ENCODE measurements at places on chromosomes 13 and 19.
A peak's percentile ranks its signal among the peaks of the same experiment; 100 is the strongest.

GRCh38 chr13:73228546-73228945, 169.7 kb downstream of the KLF5 start:
- DNase-seq = no peak
- no peak overlapping the region for H3K27ac ChIP-seq
- H3K27me3 ChIP-seq = no peaks in the 10 kb centered on the region
- H3K4me1 ChIP-seq = peaks cover 10% of the 10 kb centered on the region

DNA sequence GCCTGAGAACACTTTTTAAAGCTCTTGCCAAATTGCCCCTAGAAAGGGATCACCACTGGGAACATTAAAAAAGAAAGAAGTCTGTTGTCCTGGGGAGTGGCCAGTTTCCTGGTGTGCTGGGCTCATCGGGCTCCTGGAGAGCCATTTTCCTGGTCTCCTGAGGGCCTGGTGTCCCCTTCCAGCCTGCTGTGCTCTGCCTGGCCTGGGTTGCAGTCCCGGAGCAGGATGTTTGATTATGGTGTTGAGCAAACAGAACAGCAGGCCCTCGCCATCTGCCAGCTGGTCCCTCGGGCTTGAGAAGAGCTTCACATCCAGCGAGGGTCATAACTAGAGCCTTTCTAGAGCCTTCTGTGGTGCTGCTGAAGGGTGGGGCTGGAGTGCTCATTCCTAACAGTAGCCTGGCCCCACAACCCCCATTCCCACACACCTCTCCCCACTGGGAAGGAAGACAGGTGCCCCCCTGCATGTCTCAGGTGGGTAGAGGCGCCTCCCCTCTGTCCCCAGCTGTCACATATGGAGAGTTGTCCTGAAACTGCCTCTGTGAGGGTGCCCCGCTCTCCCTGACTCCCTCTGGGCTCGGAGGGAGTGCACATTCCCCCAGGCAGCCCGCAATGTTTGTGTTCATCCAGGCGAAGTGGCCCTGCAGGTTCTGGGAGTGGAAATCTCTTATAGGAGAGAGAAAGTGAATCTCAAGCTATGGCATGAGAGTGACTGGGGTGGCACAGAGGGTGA, 151.1 kb downstream of the SIPA1L3 start:
- no peak for DNase-seq
- peak overlapping the region; percentile 27 for H3K27ac ChIP-seq
- H3K4me3 ChIP-seq = no peak overlapping the region
- H3K27me3 ChIP-seq = no peaks in the 10 kb centered on the region

- no peak for DNase-seq
- no peaks in the 10 kb centered on the region for H3K36me3 ChIP-seq
Measured at GRCh38 chr13:46079770-46080169, 25.1 kb downstream of the CPB2 start.

- H3K27me3 ChIP-seq = no peaks in the 10 kb centered on the region
- H3K4me1 ChIP-seq = peaks cover 24% of the 10 kb centered on the region
- H3K36me3 ChIP-seq = no peaks in the 10 kb centered on the region
- H3K4me3 ChIP-seq = no peak overlapping the region
- DNase-seq = no peak
- H3K27ac ChIP-seq = no peak overlapping the region
Measured at GRCh38 chr13:40439928-40440327, 226.5 kb downstream of the FOXO1 start.

- no peaks in the 10 kb centered on the region for H3K27me3 ChIP-seq
- no peaks in the 10 kb centered on the region for H3K36me3 ChIP-seq
- peaks cover 3% of the 10 kb centered on the region for H3K4me1 ChIP-seq
- H3K4me3 ChIP-seq = no peak overlapping the region
- no peak for DNase-seq
Measured at GRCh38 chr19:33310606-33311325, 8.4 kb upstream of the CEBPA start.

DNA sequence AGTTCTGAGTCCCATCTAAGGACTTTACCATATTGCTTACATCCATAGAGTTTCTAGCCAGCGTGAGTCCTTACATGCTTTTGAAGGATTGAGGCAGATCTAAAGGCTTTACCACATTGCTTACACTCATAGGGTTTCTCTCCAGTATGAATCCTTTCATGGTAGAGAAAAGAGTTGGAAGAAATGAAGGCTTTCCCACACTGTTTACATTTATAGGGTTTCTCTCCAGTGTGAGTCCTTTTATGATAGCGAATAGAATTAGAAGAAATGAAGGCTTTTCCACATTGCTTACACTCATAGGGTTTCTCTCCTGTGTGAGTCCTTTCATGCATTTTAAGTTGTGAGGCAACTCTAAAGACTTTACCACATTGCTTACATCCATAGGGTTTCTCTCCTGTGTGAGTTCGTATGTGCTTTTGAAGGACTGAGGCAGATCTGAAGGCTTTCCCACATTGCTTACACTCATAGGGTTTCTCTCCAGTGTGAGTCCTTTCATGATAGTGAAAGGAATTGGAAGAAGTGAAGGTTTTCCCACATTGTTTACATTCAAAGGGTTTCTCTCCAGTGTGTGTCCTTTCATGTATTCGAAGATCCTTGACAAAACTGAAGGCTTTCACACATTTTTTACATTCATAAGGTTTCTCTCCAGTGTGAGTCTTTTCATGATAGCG, 8.4 kb upstream of the ZNF433 start:
- no peaks in the 10 kb centered on the region for H3K27me3 ChIP-seq
- H3K4me3 ChIP-seq = no peak overlapping the region
- no peak overlapping the region for H3K27ac ChIP-seq

DNA sequence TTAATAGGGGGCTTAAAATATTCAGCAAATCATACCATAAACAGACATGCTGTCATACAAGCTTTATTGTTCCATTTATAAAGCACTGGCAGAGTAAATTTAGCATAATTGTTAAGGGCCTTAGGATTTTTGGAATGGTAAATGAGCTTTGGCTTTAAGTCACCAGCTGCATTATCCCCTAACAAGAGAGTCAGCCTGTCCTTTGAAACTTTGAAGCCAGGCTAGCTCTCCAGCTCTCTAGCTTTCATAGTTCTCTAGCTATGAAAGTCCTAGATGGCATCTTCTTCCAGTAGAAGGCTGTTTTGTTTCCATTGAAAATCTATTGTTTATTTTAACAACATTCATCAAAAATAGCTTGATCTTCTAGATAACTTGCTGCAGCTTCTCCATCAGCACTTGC, 420.8 kb upstream of the GPC6 start:
- DNase-seq = no peak
- H3K27me3 ChIP-seq = no peaks in the 10 kb centered on the region
- no peak overlapping the region for H3K27ac ChIP-seq
- no peak overlapping the region for H3K4me3 ChIP-seq

GRCh38 chr13:41356786-41357185, 45.7 kb downstream of the NAA16 start:
- no peak overlapping the region for H3K27ac ChIP-seq
- DNase-seq = no peak
- H3K36me3 ChIP-seq = peaks cover 61% of the 10 kb centered on the region
- H3K4me3 ChIP-seq = no peak overlapping the region
- no peaks in the 10 kb centered on the region for H3K27me3 ChIP-seq

- no peaks in the 10 kb centered on the region for H3K4me1 ChIP-seq
- H3K4me3 ChIP-seq = no peak overlapping the region
- no peaks in the 10 kb centered on the region for H3K27me3 ChIP-seq
- H3K36me3 ChIP-seq = peaks cover 35% of the 10 kb centered on the region
Measured at GRCh38 chr19:8373867-8374813, 10.2 kb downstream of the ANGPTL4 start.

GRCh38 chr19:46446021-46446420, 17.3 kb upstream of the PNMA8C start:
- DNase-seq = no peak
- H3K27ac ChIP-seq = no peak overlapping the region
- H3K27me3 ChIP-seq = no peaks in the 10 kb centered on the region
- no peaks in the 10 kb centered on the region for H3K36me3 ChIP-seq

GRCh38 chr13:110784704-110785103, 71.2 kb downstream of the ING1 start:
- no peak overlapping the region for H3K4me3 ChIP-seq
- H3K4me1 ChIP-seq = no peaks in the 10 kb centered on the region
- no peaks in the 10 kb centered on the region for H3K36me3 ChIP-seq
- H3K27me3 ChIP-seq = no peaks in the 10 kb centered on the region
- H3K27ac ChIP-seq = no peak overlapping the region

- H3K4me3 ChIP-seq = no peak overlapping the region
- no peak for DNase-seq
- H3K27ac ChIP-seq = no peak overlapping the region
- H3K27me3 ChIP-seq = no peaks in the 10 kb centered on the region
Measured at GRCh38 chr19:19745496-19746285, 12.8 kb upstream of the ZNF14 start.

DNA sequence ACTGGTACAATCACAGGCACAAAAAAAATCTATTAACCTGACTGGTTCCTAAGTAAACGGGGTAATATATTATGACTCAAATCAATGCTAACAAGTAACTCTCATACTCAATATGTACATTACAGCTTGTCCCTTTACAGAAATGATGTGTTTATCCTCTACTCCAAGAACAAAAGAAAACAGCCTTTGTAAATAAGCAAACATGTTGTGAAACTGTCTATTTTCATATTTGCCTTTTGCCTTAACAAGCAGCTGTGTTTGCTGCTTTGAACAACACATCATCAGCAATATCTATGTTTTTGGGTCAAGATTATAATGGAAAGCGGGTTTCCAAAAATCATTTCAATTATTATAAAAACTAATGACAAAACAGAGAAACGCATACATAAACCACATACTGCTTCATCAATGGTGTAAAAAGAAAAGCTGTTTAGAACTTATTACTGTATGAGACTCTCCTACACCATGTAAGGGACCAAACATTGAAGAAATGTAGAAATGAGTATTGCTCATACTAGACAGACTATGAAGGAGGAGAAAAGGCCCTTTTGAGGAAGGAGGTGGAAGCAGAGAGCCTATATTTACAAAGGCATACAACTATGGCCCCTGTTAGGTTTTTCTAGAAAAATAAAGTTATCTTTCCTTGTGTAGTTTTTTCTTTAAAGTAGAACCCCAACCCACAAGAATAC, 14.8 kb downstream of the TBC1D4 start:
- no peak overlapping the region for H3K4me3 ChIP-seq
- no peaks in the 10 kb centered on the region for H3K4me1 ChIP-seq
- H3K27ac ChIP-seq = no peak overlapping the region
- no peaks in the 10 kb centered on the region for H3K36me3 ChIP-seq
- DNase-seq = no peak

GRCh38 chr13:110170020-110170790, 136.8 kb downstream of the COL4A1 start:
- H3K27me3 ChIP-seq = no peaks in the 10 kb centered on the region
- no peak overlapping the region for H3K27ac ChIP-seq
- H3K36me3 ChIP-seq = peaks cover 82% of the 10 kb centered on the region
- H3K4me3 ChIP-seq = no peak overlapping the region
- H3K4me1 ChIP-seq = no peaks in the 10 kb centered on the region

GRCh38 chr19:10945264-10945663, 15.6 kb upstream of the SMARCA4 start:
- DNase-seq = no peak
- H3K4me1 ChIP-seq = peaks cover 7% of the 10 kb centered on the region
- H3K27ac ChIP-seq = no peak overlapping the region
- no peak overlapping the region for H3K4me3 ChIP-seq
- no peaks in the 10 kb centered on the region for H3K27me3 ChIP-seq

GRCh38 chr19:3129112-3129511, 6.7 kb upstream of the GNA15 start:
- no peaks in the 10 kb centered on the region for H3K27me3 ChIP-seq
- no peak for DNase-seq
- H3K27ac ChIP-seq = peak overlapping the region; percentile 3
- peaks cover 3% of the 10 kb centered on the region for H3K4me1 ChIP-seq
- H3K4me3 ChIP-seq = no peak overlapping the region

GRCh38 chr13:77016888-77017623, 9.9 kb downstream of the FBXL3 start:
- DNase-seq = no peak
- no peak overlapping the region for H3K4me3 ChIP-seq
- no peaks in the 10 kb centered on the region for H3K27me3 ChIP-seq
- peaks cover 88% of the 10 kb centered on the region for H3K36me3 ChIP-seq
- no peak overlapping the region for H3K27ac ChIP-seq

- H3K27me3 ChIP-seq = no peaks in the 10 kb centered on the region
- no peak overlapping the region for H3K4me3 ChIP-seq
- no peak for DNase-seq
- H3K27ac ChIP-seq = no peak overlapping the region
Measured at GRCh38 chr13:40383132-40383531, 283.3 kb downstream of the FOXO1 start.
